ENCODE measurements at places on chromosomes 6 and 20. TPM values are rescaled to one million over a fixed set of nuclear protein-coding genes. Genes with fewer than 3 reads are reported as not detected.

The BIRC7 gene
- 0.37 TPM for total RNA-seq

The OR2B6 gene
- total RNA-seq: not detected

The RALGAPB gene
- 29.6 TPM for total RNA-seq

The GLP1R gene
- total RNA-seq: not detected

The MROH8 gene
- total RNA-seq: 2.6 TPM

The C6orf58 gene
- total RNA-seq: not detected

The C6orf136 gene
- 31.6 TPM for total RNA-seq

The FRS3 gene
- 7.0 TPM for total RNA-seq

The FKBP1C gene
- 2.2 TPM for total RNA-seq

The TRIM31 gene
- not detected for total RNA-seq

The TBC1D22B gene
- 15.4 TPM for total RNA-seq

The KCNQ2 gene
- not detected for total RNA-seq

The FOXS1 gene
- not detected for total RNA-seq

Measured in activated CD8-positive, alpha-beta T cell treated with anti-CD3 and anti-CD28 coated beads, Interleukin-2, amount 10 ng/mL, durations not matched to agents 7 days and 5 days (primary cell).